Caudate nucleus (tissue), 63 donors: ENCODE measurements at places on chromosomes 6 and 20.

DNA sequence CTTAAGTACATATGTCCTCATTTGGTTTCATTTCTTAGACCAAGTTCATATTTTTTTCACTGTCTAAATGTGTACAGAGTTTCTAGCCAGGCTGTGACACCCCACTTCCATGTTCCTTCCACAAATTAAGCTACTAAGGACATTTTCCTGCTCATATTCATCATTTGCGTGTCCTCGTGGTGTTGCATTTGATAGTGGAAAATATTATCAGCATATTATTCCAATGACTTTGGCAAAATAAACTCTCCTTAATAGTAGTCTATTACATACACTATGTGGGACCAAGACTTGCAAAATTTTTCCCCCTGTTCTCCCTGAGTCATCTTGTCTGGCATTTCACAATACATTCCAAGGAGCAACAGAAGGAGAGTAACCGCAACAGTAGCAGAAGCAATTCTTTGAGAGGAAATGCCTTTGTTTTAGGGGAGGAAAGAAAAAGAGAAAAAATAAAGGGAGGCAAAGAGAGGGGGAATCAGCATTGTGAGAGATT is 599.2 kb downstream of the COL12A1 start:
- DNase-seq: no peak

DNA sequence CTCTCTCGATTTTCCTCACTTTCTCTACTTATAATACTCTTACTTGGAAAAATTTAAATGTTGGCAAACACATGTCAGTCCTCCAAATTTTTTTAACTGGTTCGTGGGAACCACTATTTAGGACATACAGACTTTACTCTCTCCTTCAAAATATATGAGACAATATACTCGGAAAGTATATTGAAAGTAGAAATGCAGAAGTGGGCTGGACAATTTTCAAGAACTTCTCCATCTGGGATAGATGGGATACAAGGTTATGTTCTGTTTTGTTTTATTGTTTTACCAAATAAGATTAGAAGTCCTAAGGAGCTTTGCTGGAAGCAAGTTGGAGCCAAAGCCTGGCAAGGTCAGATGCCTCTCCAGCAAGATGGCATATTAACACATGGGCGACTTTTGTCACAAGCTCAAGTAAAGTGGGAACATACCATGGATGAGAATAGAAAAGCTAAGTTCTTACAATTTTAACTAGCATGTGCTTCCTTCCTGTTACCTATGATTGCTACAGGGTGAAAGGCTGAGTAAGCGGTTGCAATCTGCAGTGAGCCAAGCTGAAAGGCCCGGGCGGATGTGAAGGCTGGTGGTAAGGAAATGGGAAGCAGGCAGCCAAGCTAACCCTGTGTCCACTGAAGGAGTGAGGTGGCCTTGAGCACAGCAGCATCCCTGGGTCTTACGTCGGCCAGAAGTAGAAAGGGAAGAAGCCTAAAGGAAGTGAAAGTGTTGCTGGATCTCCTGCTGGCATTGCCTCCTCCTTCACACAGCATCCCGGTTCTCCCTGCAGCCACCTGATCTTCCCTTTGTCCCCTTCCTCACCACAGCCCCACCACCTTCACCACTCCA is 7.1 kb downstream of the MAP3K5 start:
- DNase-seq: no peak

DNA sequence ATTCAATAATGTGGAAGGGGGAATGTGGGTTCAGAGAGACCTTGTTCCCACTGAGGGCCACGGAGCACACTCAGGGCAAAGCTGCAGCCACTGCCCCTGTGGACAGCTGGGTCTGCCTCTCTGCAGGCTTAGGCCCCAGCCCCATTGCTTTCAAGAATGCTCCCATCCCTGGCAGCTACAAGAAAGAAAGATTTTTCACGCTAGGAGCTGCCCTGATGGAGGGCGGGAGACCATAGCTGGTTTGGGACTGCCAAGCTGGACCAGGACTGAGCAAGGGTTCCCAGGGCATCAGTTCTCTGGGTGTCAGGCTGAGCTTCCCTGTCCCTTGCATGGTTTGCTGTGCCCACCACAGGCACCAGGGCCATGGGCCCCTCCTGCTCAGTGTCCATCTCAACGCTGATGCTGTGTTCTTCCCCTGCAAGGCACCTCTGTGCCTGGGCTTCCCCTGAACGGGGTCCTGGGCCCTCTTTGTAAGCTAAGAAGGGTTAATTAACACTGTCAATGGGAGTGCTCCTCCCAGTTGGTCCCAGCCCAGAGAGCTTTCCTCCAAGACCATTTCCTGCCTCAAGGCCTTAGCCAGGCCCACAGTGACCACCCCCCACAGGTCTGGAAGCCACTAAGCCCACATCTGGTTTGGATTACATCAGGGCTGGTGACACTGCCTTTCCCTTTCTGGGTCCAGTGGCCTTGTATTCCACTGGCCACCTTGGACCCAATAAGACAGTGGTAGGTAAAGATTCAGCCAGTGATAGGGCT is 8.4 kb downstream of the FOXS1 start:
- no peak for DNase-seq

DNA sequence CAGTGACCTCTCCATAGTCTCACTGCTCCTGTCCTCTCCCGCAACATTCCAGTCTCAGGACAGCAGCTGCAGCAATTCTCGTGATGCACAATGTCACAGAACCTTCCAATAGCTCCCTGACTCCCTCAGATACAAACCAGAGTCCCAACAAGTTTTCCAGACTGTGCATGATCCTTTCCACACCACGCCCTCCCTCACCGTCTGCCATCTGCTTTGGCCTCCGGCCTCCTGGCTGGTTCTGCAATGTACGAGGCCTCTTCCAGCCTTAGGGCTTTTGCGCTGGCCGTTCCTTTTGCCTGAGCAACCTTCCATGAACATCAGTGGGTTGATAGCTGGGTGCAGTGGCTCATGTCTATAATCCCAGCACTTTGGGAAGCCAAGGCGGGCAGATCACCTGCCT is 9.6 kb downstream of the FNDC1 start:
- DNase-seq: no peak

DNA sequence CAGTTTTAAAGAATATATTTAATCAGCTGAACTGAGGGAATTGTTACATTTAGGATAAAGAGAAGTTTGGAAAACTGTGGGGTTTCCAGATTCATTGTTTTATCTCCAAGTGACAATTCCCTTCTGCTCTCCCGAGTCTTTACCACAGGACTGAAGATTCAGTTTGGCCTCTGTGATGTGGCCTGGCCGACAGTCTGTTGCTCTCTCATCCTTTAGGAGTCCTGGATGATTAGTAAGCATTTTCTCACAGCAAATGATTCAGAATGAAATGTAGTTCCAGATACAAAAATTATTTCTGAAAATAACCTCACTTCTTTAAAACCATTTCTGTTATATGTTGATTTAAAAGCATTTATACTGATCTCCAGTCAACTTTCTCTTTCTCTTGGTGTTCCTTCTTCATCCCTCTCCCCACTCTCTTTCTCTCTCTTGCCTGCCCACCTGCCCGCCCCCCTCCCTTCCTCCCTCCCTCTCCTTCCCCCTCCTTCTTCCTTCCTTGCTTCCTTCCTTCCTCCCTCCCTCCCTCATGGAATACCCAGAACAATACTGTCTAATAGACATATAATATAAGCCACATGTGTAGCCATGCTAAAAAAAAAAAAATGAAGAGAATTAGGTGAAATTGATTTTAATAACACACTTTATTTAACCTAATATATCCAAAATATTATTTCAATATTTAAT is 254.9 kb downstream of the PRL start:
- no peak for DNase-seq

- DNase-seq: no peak
Measured at GRCh38 chr6:120604510-120604909, 729.8 kb downstream of the TBC1D32 start.

- no peak for DNase-seq
Measured at GRCh38 chr6:53321701-53322100, 27.0 kb downstream of the ELOVL5 start.
